ENCODE measurements at places on chromosomes 7 and 10.

DNA sequence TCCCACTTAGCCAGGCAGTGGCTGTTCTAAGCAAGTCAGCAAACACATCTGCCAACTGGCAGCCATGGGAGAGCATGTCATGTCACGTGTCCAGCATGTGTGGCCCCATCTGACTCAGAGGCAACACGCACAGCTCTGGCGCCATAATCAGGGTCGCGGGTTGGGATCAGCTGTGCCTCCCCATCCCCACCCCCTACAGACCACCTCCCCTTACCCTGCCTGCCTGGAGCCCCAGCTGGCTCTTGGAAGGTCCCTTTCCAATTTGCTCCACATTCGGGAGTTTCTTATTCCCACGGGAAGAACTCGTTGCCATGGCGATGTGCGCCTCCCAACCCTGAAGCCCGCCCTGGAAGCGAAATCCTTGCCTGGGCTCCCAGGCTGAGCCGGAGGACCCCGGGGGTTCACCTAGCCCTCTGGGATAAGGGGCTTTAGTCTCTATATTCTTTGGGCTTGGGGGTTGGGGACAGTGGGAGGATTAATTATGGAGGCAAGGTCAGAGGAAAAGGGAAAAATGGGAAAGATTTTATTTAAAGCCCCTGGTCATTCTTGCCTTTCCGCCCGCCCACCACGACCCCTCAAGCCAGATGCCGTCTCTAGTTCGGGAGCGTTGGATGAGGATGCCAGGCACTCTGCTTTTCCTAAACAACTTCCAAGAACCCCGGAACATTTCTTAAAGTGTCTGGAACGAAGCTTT lies 283.7 kb downstream of the ZEB1 start:
- DNase-seq = no peak

- DNase-seq = no peak
Observed at GRCh38 chr7:46855851-46856250, 726.1 kb downstream of the TNS3 start.

DNA sequence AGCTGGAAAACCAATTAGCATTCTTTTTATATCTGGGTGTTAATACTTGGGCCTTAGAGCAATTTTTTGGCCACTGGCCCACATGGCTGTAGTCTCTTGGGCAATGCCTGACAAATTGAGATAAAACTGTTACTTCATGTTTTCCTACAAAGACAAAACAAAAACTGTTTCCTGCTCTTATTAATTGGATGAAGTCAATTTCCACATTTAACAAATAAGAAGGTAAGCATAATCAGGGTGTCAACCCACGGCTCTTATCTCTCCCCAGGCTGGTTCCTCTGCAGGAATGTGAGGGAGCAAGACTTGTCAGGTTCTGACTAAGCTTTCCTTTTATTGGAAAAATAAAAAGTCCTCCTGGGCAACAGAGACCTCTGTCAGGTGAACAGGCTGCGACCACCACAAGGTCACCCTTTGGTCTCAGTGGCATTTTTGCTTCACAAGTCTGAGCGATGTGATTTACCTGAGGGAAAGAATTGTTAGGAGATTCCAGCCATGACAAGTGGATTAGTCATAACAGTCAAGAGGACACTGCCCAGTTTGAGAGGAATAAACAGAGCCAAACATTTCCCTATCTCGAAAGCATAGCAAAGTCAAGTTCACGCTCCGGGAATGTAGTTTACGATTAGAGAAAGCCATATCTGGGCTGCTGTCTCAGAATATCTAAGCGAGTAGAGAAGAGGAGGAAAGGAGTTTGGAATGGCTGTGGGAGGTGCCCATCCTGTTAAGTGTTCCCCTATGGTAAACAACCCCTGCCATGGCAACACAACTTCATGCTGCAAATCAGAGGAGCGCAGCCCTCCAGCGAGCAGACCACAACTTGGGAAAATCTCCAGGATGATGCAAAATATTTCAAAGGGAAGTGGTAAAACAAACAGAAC lies 144.4 kb downstream of the TES start:
- no peak for DNase-seq

GRCh38 chr7:29090836-29091601 lies 55.3 kb downstream of the CPVL start:
- DNase-seq = no peak

DNA sequence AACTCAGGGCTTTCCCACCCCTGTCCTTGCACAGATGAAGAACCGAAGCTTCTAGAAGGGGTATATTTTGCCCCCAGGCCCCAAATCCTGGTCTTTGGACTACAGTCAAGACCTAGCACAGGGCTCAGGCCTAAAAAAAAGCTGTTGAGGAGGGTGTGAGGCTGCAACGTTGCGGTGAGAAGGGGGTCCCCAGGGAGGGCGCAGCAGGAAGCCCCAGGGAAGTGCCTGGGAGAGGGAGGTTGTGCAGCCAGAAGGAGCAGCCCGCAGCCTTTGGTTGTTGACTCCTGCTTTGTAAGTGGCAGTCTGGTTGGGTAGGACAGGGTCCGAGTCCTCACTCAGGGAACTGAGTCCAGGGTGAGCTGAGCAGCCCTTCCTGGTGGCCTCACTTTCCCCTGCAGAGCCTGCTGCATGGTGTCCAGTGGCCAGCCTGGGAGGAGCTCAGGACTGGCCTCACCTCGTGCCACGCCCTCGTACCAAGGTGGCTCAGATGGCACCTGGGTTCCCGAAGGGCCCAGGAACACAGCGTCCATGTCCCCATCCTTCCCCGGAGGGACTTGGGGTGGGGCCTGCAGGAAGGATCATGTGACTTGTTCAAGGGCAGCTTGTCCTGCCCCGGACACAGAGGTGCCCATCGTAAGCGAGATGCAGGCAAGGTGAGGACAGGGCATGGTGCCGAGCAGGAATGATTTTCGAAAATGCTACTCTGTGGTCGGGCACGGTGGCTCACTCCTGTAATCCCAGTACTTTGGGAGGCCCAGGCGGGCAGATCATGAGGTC lies 166.4 kb upstream of the TNRC18 start:
- DNase-seq = no peak

DNA sequence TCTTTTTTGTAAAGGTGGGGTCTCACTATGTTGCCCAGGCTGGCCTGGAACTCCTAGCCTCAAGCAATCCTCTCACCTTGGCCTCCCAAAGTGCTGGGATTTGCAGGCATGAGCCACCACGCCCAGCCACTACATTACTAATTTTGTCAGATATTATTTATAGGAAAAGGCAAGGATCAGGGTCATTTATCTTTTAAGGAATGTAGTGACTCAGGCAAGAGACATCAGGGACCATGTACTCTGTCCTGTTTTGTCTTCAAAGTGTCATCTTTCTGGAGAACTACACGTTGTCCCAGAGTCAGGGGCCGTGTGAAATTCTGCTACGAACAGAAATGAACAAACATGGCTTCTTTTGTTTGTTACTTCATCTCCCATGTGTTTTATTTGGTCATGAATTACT lies 105.3 kb downstream of the NPTX2 start:
- no peak for DNase-seq

GRCh38 chr10:2619472-2619871 lies 447.9 kb upstream of the PFKP start:
- no peak for DNase-seq
